ENCODE measurements at places on chromosomes 4 and X.

DNA sequence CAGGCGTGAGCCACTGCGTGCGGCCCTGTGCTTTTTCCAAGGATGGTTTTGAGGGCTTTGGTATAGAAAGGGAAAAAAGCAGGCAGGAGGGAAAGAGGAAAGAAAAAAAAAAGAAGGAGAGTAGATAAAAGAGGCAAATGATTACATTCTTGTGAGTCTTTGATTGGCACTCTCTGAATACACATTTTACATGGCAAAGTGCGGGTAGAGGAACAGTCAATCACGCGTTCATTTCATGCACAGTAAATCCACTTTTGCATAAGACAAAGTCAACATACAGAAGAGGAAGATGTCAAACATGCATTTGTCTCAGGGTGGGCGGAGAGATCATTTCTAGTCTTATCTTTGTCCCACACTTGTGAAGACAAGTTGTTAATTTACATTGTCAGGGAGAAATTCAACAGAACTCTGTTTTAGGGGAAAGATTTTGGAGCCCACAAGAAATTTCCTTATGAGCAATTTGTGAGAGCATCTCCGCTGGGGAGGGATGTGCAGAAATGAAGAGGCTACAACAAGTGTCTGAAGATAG lies 183.2 kb downstream of the DHRSX start:
- no peak for DNase-seq

- DNase-seq: no peak
Measured at GRCh38 chr4:162075726-162076125, 88.1 kb downstream of the FSTL5 start.

DNA sequence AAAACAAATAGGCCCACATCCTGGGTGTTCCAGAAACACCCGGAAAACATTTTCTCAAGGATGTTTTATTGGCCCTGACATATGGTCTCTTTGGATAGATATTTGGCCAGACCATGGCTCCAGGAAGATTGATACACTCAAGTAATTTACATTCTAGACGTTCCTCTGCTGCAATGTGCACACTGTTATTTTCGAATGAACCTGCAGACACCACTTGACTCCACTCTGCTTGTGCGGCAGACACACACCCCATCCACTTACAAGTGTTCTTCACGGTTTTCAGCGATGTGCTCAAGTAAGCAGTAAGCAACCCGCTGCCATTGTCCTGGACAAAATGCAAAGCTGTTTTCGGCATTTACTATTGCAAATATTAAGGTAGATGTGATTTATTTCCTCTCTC lies 12.0 kb upstream of the GPM6A start:
- DNase-seq: no peak

DNA sequence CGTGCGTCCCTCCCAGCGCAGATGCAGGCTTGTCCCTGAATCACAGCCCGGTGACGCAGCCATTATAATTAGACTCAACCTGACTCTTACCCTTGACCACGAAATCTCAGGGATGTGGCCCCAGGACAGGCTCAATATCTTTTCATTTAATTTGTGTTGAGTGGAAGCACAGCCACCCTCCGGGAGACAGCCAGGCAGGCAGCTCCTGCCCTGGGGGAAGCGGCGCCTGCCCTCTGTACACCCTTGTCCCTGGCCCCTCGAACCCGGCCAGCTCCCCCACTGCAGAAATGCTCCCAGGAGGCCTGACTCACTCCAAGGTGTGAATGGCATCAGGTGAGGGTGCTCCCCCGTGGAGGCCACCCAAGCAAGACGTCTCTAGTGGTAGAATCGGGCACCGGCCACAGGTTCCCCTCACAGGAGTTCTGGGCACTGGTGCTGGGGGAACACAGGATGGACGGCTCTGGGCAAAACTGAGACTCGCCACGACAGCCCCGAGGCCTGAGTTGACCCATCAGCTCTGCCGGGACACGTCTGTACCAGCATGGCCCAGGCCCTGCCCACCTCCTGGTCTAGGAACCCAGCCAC lies 2.7 kb downstream of the CPLX1 start:
- no peak for DNase-seq

DNA sequence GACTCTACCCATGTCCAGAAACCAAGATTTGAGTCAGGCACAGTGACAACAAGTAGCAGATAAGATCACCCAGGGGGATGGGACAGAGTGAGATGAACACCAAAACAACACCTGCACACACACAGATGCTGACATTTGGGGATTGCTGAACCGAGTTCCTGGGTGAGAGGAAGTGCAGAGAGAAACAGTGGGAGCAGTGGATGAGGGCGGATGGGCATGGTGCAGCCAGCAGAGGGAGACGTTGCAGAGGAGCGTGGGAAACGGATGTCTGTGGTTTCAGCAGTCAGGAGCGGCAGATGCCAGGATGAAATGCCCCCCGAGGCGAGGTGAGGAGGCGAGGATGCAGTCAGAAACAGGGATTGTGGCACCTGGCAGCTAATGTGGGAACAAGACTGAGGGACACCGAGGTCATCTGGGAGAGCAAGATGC lies 78.6 kb upstream of the STS start:
- DNase-seq: no peak

GRCh38 chr4:140012688-140013486 lies 141.1 kb downstream of the MAML3 start:
- DNase-seq: peak; percentile 39

GRCh38 chr4:165689159-165689558 lies 183.9 kb upstream of the TLL1 start:
- DNase-seq: no peak

- DNase-seq: no peak
Measured at GRCh38 chr4:102153391-102153790, 191.9 kb downstream of the SLC39A8 start.

- DNase-seq: no peak
Measured at GRCh38 chrX:110440016-110440805, 81.6 kb downstream of the RTL9 start.
